ENCODE measurements at places on chromosomes 2 and 18. TPM values are rescaled to one million over a fixed set of nuclear protein-coding genes. Genes with fewer than 3 reads are reported as not detected.

TSN gene
- 25.8 TPM for polyA plus RNA-seq

SUMO1 gene
- polyA plus RNA-seq: 63.1 TPM

RIT2 gene
- not detected for polyA plus RNA-seq

DOCK10 gene
- polyA plus RNA-seq: 0.88 TPM

ALK gene
- polyA plus RNA-seq: 0.01 TPM

GEN1 gene
- 0.71 TPM for polyA plus RNA-seq

FAM110C gene
- 0.68 TPM for polyA plus RNA-seq

SP9 gene
- not detected for polyA plus RNA-seq

C2orf92 gene
- 25.4 TPM for polyA plus RNA-seq

SKOR2 gene
- not detected for polyA plus RNA-seq

DNA sequence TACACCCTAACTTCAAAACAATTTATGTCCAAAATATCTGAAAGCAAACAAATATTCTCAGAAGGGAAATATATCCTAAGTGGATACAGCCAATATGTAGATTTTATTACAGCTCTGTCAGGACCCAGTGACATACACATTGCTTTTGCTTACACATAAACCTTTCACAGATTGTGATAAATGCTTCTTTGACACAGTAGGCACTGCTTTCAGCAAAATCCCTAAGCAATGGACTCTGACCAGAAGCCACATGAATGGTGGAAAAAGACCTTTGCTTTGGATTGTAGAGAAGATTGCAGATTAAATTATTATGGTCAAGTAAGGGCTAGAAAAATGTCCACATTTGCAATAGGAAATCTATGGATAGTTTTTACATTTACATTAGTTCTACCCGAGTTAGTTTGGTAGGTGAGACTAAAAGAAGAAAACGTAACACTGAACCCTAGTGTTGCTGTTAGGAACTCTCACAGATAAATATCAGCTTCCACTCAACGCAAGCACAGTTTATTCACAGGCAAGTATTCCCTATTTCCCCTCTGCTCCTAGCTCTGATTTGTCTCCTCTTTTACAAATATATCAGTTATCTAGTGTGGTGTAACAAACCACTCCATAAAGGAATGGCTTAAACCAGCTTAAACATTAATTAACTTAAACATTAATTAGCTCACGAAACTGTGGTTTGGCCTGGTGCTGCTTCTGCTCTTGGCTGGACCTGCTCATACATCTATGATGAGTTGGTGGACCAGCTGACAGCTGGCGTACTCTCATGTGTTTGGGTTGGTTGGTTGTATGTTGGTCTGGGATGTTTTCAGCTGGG lies 23.6 kb upstream of the SERPINE2 start:
- DNase-seq: no peak

DNA sequence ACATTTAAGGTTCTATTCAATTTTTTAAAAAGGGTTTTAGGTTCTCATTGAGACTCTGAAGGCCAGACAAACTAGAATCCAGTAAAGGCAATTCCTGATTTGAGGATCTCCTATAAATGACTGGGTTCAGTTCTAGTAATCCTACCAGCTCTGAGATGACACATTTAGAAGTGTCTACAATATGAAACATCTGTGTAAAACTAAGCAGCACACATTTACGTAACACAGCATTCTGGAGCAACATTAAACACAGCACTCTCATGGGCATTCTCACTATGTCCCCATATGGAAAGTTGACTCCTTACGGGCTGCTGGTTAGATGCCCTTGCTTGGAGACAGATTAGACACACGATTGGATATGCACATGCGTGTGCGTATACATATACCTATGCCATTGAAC lies 114.4 kb downstream of the ZNF385B start:
- no peak for DNase-seq

GRCh38 chr2:208036357-208036756 lies 11.0 kb upstream of the PLEKHM3 start:
- no peak for DNase-seq

DNA sequence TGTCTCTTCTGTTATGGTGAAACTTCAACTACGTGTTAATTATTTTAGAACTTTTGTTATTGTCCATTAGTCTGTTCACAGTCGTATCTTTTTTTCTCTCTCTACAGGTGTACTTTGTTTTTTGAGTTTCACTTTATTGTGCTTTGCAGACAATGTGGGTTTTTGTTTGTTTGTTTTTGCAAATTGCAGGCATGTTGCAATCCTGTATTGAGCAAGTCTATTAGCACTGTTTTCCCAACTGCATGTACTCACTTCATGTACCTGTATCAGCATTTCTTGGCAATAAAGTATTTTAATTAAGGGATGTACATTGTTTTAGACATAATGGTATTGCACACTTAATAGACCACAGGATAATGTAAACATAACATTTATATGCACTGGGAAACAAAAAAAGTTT lies 99.1 kb upstream of the FAM110C start:
- DNase-seq: no peak

- DNase-seq: no peak
These were observed 141.0 kb downstream of the TMEM17 start for GRCh38 chr2:62364791-62365528.

GRCh38 chr2:199984159-199984558 lies 28.8 kb downstream of the MAIP1 start:
- DNase-seq: no peak

DNA sequence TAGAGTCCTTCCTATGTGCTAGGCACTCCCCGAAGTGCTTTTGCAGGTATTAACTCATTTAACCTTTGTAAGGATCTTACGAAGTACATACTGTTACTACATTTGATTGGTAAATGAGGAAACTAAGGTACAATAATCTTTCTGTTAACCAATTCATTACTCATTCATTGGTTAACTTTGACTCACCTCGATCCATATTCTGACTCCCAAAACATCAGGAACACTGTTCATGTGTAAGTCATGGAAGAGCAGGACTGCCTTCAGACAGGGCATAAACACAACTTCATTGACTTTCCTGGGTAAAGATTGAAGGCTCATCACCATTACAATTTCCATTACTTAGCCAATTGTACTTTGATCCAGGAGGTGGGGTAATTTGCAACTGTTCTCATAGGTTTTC lies 40.6 kb downstream of the NAPG start:
- DNase-seq: no peak

GRCh38 chr2:235811446-235812184 lies 317.8 kb downstream of the AGAP1 start:
- no peak for DNase-seq

DNA sequence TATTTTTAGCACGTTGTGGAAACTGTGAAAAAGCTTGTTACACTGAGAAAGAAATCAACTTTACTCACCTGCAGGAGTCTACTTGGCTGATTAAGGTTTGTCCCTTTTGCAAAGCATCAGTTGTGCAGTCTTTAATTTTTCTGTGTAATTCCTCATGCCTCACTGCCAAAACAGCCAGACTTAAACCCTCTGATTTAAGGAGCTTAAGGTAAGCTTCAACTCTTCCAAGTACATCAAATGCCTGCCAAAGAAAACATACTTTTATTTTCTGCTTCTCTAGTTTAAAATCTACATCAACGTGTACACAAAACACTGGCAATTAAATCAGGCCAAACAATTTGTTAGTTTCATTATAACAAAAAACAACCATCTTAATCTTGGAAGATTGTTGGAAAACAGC lies 98.0 kb upstream of the TTN start:
- no peak for DNase-seq

DNA sequence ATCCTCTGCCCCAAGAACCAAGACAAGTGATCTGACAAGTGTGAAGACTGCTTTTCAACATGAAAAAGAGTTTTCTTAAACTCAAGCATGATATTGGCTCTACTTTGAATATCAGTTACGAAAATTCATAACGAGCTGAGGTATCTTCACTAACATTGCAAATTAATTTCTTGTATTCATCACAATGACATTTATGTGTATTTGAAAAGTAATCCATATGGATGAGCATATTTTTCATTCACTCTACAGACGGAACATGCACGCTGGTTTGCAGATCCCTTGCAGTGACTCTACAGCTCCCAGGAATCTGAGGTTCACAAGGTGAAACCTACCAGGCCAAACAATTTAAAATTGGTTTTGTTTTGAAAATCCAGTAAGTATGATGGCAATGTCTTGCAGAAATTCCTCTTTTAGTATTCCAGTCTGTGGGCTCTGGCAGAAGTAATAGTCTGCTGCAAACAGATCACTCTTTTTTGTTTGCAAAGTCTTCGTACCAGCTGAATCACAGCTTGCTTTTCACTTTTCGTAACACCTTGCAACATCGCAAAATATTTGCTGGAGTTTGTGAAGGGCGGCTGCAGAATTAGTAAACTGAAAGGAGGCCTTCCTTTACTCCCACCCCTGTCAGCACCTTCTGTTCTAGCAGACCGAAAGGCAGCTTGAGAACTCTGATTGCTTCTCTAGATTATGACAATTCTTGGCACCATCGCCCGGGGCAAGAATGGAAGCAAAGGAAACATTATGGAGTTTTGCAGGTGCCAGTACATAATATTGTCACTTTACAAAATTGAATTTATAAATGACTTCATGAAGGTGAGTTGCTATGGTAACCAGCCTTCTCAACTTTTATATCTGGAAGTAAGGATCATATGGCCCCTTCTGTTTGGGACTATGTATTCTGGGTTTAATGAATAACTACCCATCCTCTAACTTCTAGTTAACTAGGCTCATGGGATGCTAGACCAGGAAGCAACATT lies 168.7 kb downstream of the TMEM247 start:
- DNase-seq: no peak

DNA sequence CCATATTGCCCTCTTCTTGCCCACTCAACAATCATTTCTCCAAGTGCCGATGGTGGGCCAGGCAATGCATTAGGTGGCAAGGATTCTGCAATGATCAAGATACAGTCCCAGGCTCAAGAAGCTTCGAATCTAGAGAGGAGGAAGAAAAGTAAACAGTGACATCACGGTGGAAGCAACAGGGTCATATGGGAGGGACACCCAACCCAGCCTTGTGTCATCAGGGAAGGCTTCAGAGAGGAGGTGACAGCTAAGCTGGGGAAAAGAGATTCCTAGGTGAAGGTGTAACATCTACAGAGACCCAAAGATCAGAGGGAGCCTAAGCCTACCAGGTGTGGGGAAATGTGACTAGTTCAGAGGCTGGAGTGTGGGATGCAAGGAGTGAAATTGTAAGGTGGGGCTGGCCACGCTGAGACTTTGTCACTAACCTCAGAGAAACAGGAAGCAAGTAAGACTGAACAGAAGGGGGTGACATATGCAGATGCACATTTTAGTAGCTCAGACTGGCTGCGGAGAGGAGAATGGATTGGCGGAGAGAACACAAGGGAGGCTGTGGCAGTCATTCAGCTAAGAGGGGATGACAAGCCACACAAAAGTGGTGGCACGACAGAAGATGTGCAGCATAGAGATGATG lies 104.9 kb downstream of the ANKRD44 start:
- no peak for DNase-seq
